SJSA1 (cell line): ENCODE measurements at places on chromosomes 7 and 10. TPM values are rescaled to one million over a fixed set of nuclear protein-coding genes. Genes with fewer than 3 reads are reported as not detected.
A peak's percentile ranks its signal among the peaks of the same experiment; 100 is the strongest.

- H3K27me3 ChIP-seq, result no peaks in the 10 kb centered on the region
- no peak for DNase-seq
- H3K4me1 ChIP-seq, result no peaks in the 10 kb centered on the region
- no peak overlapping the region for H3K27ac ChIP-seq
- H3K36me3 ChIP-seq, result no peaks in the 10 kb centered on the region
Measured at GRCh38 chr7:56287429-56288138, 171.4 kb upstream of the NUPR2 start.

DNA sequence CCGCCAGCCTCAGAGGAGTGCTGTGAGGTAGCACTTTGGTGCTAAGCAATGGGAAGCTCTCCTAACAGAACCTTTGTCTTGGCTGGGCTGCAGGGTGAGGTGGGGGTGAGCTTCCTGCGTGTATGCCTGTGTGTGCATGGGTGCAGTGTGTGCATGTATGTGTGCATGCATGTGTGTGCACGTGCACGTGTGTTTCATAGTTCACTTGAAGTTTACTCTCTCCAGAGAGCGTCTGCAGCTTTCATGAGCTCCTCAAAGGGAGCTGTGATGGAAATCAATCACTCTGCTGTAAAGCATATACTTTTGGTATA is 4.9 kb upstream of the ZNF467 start:
- DNase-seq, result no peak

GRCh38 chr7:159196584-159196983 is 51.9 kb upstream of the VIPR2 start:
- DNase-seq, result no peak
- H3K27ac ChIP-seq, result no peak overlapping the region
- H3K4me1 ChIP-seq, result no peaks in the 10 kb centered on the region
- no peak overlapping the region for H3K4me3 ChIP-seq
- H3K36me3 ChIP-seq, result no peaks in the 10 kb centered on the region

DNA sequence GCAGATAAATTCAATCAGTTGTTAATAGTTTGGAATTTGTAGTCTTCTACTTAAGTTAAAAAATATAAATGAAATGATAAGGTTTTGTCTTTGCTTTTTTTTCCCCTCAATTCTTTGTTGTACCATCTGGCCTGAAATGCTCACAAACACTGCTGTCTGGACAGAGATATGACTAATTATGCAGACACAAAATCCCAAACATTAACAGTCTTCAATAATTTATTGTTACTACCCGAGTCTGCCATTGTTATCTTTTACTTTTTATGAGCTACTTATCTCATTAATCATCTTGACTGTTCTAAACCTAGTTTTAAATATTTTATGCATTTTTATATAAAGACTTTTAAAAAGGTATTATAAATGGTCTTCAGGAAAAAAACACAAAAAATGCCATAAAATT is 64.7 kb upstream of the THSD7A start:
- no peaks in the 10 kb centered on the region for H3K27me3 ChIP-seq
- no peak overlapping the region for H3K4me3 ChIP-seq
- H3K27ac ChIP-seq, result no peak overlapping the region
- no peaks in the 10 kb centered on the region for H3K4me1 ChIP-seq
- DNase-seq, result no peak
- no peaks in the 10 kb centered on the region for H3K36me3 ChIP-seq

- H3K4me3 ChIP-seq, result no peak overlapping the region
- no peaks in the 10 kb centered on the region for H3K4me1 ChIP-seq
- DNase-seq, result no peak
- H3K36me3 ChIP-seq, result no peaks in the 10 kb centered on the region
- H3K27me3 ChIP-seq, result 0 out of 2 replicates have a peak, but pooled peaks cover 2% of the 10 kb centered on the region
Measured at GRCh38 chr7:86908948-86909347, 150.5 kb downstream of the ELAPOR2 start.

- peak overlapping the region; percentile 47 for H3K27ac ChIP-seq
- peak overlapping the region; percentile 69 for H3K4me3 ChIP-seq
Measured at GRCh38 chr10:88991899-88992320, 1.3 kb downstream of the FAS start.

GRCh38 chr10:49666685-49667084 is 12.8 kb upstream of the C10orf53 start:
- no peak for DNase-seq
- H3K4me3 ChIP-seq, result no peak overlapping the region
- no peaks in the 10 kb centered on the region; the same call in 1 of the 2 replicates for H3K27me3 ChIP-seq
- H3K4me1 ChIP-seq, result no peaks in the 10 kb centered on the region
- no peaks in the 10 kb centered on the region for H3K36me3 ChIP-seq

The DOCK1 gene
- total RNA-seq, result 50.8 and 60.4 TPM in 2 replicates

The TSPAN13 gene
- total RNA-seq, result 57.9 and 64.3 TPM in 2 replicates

- H3K27ac ChIP-seq, result no peak overlapping the region
- H3K36me3 ChIP-seq, result no peaks in the 10 kb centered on the region
- H3K4me3 ChIP-seq, result no peak overlapping the region
- DNase-seq, result peak; percentile 34
- H3K4me1 ChIP-seq, result peaks cover 10% of the 10 kb centered on the region
- H3K27me3 ChIP-seq, result no peaks in the 10 kb centered on the region
Measured at GRCh38 chr10:12501841-12502525, 152.6 kb downstream of the CAMK1D start.

DNA sequence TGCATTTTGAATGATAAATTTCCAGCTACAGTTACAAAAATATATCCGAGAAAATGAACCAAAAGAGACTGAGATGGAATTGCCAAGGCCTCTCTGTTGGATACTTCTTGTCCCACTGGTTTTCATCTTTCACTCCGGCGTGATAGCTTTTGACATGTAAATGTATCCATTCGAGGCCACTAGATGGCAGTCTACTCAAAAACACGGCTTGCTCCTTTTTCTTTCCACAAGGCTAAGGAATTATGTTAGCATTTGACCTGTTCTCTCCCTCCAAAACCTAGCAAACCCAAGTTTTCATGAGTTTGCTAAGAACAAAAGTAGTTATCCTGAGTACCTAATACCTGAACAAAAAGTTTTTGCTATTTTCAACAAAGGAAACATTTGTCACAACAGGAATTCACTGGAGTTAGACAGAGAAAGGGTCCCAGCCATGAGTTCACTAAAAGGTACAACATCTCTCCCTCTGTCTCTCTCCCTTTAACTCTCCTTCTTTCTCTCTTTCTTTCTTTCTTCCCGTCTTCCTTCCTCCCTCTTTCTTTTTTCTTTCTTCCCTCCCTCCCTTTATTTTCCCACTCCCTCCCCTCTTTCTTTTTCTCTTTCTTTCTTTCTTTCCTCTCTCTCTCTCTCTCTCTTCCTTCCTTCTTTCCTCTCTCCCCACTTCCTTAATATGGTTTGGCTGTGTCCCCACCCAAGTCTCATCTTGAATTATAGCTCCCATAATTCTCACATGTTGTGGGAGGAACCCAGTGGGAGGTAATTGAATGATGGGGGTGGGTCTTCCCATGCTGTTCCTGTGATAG is 207.9 kb upstream of the MYO3A start:
- no peak overlapping the region for H3K4me3 ChIP-seq
- DNase-seq, result peak; percentile 67
- no peak overlapping the region for H3K27ac ChIP-seq
- H3K4me1 ChIP-seq, result peaks cover 14% of the 10 kb centered on the region
- H3K36me3 ChIP-seq, result no peaks in the 10 kb centered on the region
- H3K27me3 ChIP-seq, result no peaks in the 10 kb centered on the region

The IFIT1B gene
- total RNA-seq, result not detected in 2 replicates

DNA sequence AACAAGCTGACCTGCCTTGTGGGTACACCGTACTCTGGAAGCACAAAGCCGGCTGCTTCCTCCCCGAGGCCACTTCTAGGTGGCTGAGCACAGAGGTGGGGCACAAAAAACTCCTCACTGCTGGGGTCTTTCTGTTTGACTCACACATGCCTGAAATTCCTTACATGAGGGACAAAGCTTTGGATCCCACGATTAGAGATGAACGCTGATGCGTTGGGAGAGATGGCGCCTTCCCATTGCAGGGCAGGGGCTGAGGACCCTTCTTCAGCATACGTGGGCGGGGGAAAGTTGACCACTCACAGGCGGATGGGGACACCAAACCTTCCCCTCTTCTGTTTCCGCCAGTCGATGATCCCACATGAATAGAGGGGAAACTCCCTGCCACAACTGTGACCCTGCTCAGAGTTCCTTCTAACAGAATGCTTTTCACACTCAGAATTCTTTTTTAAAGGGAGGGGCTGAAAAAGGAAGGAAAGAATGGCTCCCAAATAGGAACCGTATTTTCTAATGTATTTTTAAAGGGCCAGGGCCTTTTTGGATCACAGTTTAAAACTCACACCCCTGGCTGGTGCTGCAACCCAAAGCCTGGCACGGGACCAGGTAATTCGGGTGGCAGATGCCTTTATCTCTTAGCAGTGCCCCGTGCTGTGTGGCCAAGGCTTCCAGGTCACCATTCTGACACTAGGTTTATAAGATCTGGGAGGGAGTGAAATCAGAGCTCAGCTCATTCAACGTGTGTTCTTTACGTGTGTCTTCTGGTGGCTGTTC is 134.0 kb downstream of the PRKAG2 start:
- H3K27ac ChIP-seq, result peak overlapping the region; percentile 95
- H3K4me1 ChIP-seq, result peaks cover 71% of the 10 kb centered on the region
- DNase-seq, result peak; percentile 90
- no peaks in the 10 kb centered on the region for H3K27me3 ChIP-seq
- peak overlapping the region; percentile 1; the same call in 1 of the 2 replicates for H3K4me3 ChIP-seq
